ENCODE measurements at places on chromosomes 5 and 9.

GRCh38 chr5:53479590-53480415, 626 bp upstream of the FST start:
- no peak for DNase-seq

GRCh38 chr5:32076699-32077695, 97.1 kb downstream of the GOLPH3 start:
- DNase-seq: no peak

DNA sequence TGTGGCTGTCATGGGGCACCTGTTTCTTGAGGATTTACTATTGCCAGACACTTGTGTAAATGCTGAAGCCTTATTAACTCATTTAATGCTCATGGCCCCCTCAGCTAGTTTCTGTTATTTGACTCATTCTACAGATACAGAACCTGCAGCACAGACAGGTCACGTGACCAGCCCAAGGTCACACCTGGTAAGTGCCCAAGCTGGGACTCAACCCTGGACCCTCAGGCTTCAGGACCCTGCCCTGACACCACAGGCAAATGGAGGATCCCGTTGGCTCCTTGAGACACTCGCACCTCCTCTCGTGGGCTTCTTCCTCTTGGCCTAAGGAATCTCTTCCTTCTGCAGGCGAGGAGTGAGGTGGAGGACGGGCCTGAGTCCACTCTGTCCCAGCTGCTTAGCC, 10.6 kb upstream of the NEURL1B start:
- no peak for DNase-seq

DNA sequence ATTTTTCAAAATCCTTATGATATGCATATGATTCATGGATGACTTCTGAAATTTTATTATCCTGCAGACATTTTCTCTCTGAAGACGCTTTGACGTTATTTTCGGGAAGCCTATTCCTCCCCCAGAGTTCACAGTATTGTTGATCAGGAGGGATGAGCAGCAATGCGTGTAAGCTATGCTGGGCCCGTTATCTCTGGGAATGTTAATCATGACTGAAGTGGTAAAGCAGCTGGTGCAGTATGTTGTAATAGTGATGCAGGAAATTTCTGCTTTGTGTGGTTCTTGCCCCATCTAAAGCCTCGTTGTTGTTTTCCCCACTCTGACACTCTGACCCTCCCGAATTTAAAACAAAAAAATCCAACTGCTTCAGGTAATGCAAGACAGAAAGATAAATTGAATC, 1797.8 kb upstream of the WWC1 start:
- DNase-seq: no peak

DNA sequence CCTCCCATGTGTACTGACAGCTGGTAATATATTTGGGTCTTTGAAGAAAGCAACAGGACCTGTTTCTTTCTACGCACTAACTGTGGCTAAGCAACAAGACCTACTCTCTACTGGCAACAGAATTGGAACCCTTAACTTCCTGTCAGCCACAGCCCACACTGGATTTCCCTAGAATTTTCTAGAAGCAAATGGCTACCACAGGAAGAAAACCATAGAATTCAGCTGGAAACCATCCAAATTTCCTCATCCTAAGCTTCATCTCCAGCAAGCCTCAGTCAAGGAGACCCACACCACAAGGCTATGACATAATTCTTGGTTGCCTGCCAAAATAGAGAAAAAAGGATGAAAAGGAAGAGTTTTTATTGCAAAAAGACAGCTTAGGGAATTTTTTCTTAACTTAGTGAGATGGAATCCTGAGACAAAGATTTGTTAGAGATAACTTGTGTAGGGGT, 171.8 kb upstream of the TNC start:
- no peak for DNase-seq

- DNase-seq: no peak
Measured at GRCh38 chr5:36238502-36239295, 3.0 kb downstream of the NADK2 start.

GRCh38 chr9:19618816-19619215, 170.0 kb downstream of the SLC24A2 start:
- no peak for DNase-seq

GRCh38 chr5:165538065-165538464, 2032.6 kb downstream of the MAT2B start:
- DNase-seq: no peak

DNA sequence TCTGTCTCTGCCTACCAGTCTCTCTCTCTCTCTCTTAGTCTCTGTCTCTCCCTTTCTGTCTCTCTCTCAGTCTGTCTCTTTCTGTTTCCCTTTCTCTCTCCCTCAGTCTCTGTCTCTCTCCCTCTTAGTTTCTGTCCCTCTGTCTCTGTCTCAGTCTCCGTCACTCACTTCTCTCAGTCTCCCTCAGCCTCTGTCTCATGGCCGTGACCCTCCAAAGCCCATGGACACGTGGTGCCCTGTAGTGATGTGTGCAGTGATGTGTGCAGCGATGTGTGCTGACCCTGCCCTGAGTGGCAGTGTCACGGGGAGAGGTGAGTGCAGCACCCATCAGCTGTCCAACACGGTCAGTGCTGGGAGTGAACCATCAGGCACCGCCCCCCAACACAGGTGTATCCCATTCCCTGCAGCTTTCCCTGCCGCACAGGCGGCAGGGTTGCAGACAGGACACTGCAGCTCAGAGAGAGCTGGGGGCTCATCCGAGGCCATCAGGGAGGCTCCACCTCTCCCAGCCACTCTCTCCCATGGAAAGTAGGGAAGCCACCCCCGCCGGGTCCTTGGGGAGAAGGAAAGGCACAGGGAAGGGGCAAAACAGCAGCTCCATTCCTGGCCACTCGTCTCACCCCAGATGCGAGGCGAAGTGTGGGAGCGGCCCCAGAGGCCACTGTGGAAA, 794 bp upstream of the LRRC14B start:
- DNase-seq: no peak

DNA sequence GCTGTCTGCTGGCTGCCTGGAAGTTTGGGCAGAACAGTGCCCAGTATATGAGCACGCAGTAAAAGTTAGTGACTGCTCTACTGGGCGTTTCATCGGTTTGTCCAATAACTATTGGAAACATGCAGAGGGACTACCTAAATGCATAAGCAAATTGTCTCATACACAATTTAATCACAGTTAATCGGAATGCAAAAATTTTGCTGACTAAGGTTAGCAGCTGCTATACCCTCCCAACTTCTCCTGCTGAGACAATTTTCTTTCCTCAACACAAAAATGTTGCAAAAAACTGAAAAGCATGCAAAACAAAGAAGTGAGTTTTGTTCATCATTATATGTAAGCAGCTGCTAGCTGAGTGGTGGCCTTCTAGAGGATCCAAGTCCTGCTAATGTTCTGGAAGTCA, 327.5 kb downstream of the SEMA5A start:
- no peak for DNase-seq

GRCh38 chr5:138258704-138259292, 15.6 kb downstream of the GFRA3 start:
- DNase-seq: no peak

- no peak for DNase-seq
Measured at GRCh38 chr5:176654856-176655255, 7.6 kb downstream of the TSPAN17 start.

DNA sequence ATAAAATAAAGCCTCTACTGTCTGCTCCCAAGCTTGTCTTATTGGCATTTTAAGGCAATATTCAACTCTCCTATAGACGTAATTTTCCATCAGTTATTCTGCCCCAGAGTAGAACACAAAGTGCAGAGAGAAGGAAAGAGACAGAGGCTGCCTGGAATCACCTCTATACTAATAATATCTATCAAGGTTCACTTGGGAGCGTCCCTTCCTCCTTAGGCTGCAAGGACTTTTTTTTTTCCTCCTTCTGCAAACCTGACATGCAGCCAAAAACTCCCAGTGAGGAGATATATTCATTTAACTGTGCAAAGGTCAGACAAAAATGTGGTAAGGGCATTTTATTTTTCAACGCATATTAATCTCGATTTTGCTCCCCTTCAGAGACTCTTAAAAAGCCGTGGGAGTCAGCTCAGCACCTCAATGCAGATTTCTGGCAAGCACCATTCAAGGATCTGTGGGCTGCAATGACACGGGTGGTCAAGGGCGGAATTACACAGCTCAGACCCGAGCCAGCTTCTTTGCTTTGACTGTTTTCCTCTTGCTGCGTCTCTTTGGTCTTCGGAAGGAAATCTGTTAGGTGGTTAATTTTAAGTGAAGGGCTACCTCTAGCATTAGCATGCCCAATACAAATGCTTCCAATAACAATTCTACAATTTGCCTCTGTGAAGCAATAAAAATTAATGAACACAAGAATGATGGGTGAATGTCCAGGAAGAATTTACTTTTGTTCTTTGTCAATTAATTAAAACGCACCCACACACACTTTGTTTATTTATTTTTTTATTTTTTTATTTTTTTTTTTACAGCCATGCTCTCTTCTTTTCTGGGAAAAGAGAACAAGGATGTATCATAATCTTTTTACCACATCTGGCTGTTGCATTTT, 587.7 kb upstream of the GRAMD2B start:
- no peak for DNase-seq

- no peak for DNase-seq
Measured at GRCh38 chr5:108481355-108481931, 99.5 kb upstream of the FBXL17 start.

- no peak for DNase-seq
Measured at GRCh38 chr5:24854850-24855249, 210.1 kb upstream of the CDH10 start.

DNA sequence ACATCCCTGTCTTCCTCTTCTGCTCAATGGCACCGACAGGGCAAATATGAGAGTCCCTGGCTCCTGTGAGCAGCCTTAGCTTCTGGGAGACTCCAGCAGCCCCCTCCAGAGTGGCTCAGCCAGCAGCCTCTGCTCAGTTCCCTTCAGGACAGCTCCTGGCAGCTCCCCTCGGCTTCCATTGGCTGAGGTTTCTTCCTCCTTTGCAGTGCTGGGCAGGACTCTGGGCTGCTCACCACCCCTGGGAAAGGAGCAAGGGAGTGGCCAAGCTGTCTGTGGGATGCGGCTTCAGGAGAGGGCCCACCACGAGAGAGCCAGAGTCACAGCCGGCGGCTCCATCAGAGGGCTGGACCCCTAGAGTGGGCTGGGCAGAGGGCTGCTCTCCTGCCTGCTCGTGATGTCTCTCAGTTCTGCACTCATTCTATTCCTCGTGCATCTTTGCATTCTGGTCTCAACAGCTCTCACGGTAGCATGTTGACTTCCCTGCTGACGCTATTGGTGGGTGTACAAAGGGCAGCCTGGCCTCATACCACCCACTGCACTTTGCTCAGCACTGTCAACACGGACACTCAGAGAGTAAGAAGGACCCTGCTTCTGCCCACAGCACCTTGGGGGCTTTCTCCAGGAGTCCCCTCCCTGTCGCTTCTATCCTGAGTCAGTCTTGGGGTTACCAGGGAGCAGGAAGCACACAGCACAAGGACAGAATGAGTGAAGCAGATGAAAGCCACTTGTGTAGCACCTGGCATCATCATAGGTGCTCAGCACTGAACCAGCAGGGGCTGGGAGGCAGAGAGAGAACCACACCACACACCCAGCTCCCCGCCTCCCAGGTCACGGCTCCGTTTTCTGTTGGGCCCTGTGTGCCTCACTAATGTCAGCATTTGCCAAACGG, 80.9 kb upstream of the ALDH1B1 start:
- no peak for DNase-seq

GRCh38 chr9:22316645-22317044, 130.0 kb upstream of the DMRTA1 start:
- DNase-seq: no peak

DNA sequence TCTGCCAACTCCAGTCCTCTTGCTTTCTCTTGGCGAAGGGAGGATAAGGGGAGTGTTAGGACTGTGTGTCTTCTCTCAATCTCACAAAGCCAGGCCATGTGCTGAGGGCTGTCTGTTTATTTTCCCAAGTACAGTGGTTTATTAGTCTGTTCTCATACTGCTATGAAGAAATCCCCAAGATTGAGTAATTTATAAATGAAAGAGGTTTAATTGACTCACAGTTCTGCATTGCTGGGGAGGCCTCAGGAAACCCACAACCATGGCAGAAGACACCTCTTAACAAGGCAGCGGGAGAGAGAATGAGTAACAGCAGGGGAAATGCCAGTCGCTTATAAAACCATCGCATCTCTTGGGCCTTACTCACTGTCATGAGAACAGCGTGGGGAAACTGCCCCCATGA, 36.2 kb upstream of the CKS2 start:
- no peak for DNase-seq
